ENCODE measurements at places on chromosomes 3 and 15.

GRCh38 chr3:47340866-47341265 is 40.0 kb upstream of the PTPN23 start:
- no peak for DNase-seq

- no peak for DNase-seq
Observed at GRCh38 chr3:15256861-15257341, 50.9 kb downstream of the CAPN7 start.

DNA sequence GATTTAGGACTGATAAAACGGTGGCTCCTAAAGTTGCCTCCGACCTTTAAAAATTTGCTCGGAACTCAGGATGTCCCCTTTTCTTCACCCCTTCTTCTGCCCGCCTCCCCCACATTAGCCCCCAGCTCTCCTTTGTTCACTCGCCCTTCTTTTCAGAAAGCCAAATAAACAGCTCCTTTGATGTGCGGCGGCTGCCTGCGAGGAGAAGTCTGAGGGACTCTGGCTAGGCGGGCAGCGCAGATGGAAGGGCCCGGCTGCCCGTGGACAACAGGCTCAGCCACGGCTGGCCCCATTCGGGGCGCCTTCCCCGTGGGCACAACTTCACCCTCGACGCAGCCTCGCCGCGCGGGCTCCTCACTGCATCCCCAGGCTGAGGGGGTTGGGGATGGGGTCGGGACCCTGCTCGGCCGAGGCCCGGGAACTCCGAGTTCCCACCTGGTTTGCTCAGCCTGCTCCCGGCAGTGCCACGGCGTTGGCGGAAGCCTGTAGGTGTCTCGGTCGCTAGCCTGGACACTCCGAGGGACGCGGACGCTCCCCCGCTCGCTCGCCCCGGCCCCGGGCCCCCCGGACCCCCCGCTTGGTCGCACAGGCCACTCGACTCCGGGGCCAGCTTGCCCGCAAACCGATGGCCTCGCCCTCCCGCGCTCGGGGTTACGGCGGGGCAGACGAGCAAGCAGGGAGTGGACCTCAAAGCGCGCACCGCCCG is 897 bp upstream of the TLE3 start:
- DNase-seq: no peak

- DNase-seq: peak; percentile 38
Observed at GRCh38 chr3:134291319-134292254, 40.9 kb upstream of the RYK start.

- DNase-seq: no peak
Observed at GRCh38 chr15:79849789-79850188, 47.0 kb downstream of the MTHFS start.

GRCh38 chr15:82176542-82176941 is 86.0 kb downstream of the EFL1 start:
- DNase-seq: no peak

GRCh38 chr15:52317688-52318087 is 22.1 kb upstream of the MYO5C start:
- DNase-seq: no peak

GRCh38 chr3:14520149-14520548 is 20.0 kb downstream of the GRIP2 start:
- DNase-seq: no peak

DNA sequence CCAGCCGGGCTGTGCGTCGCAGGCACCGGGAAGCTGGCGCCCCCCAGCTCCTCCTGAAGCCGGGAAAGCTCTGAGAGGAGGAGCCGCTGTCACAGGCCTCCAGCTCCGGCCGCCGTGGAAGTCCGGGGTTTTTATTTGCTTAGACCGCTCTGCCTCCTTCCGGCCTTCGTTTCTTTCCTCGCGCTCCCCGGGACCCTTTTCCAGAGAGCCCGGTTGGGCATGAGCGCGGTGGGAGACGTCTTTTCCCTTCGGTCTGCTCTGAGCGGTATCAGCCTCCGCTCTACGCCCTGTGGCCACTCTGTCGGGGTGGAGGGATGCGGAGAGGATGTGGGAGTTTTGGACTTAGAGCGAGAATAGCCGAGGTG is 559 bp downstream of the SENP5 start:
- DNase-seq: peak; percentile 3

DNA sequence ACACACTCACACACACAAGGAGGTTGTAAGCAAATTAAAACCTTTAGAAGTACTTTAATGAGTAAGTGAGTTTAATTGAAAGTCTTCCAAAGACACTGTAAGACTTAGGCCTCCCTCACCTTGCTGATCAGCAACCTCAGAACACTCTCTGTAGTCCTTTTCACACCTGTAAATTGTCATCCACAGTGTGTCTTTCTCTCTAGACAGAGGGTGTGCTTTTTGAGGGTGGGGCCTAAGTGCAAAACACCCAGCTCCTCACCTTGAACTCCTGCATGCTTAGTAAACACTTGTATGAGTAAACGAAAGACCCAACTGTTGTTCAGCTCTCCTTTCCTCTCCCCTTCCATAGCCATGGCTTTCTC is 183.2 kb upstream of the IL12A start:
- DNase-seq: no peak

DNA sequence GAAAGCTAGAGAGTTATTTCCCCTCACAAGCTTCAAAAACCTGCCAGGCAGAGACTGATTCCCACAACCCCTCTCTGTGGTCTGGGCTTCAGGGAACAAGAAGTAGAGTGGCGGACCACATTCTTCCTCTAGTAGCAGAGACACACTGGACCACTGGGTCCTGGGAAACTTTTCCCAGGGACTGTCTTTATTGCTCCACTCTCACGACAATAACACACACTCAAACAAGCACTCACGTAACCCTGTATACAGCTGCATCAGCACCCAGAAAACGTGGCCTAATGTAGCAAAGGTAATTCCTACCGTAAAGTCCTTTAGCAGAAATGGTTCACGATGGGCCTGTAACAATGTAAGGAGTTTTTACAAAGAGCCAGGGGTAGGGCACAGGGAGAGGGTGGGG is 27.6 kb downstream of the CPOX start:
- no peak for DNase-seq

Measured in NCI-H1092 (cell line).